ENCODE measurements at places on chromosomes 11 and 22.

DNA sequence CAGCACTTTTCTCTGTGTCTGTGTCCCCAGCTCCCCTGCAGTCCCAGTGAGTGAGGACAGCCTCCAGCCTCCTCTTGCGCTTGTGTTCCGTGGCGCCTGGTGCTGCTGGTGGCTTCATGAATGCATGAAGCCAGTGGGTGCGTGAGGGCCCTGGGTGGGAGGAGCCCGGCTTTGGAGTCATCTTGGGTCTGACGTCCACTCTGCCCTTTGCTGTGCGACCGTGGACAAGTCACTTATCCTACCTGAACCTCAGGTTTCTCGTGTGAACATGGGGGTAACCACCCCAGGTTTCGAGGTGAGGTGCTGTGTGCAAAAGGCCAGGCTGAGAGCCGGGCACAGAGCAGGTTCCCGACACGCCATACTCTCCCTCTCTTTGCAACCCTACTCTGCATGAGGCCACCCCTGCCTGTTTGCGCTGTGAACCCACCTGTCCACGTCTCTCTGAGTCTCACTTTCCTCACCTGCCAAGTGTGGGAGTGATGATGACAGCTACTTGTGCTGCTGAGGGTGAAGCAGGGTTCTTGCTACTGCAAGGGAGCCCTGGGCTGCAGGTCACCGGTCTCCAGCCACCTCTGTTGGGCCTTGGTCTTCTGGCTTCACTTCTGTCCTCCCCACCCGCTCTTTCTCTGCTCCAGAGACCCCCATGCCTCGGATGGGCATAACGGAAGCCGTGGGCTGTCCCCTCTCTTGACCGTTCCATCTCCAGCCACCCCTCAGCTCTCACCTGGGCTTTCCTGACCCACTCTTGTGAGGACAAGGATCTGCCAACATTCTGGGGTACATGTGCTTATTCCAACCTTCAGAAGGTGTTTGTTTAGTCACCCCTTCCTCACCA lies 537.6 kb downstream of the TBC1D22A start:
- no peak for DNase-seq

- DNase-seq, result no peak
Observed at GRCh38 chr22:24512043-24512442, 16.9 kb downstream of the UPB1 start.

GRCh38 chr11:39120890-39121289 lies 2338.6 kb downstream of the LRRC4C start:
- DNase-seq, result no peak

- DNase-seq, result no peak
Observed at GRCh38 chr11:2761131-2762030, 61.6 kb upstream of the KCNQ1OT1 start.

GRCh38 chr22:11629661-11630385 lies 3898.2 kb upstream of the OR11H1 start:
- no peak for DNase-seq

GRCh38 chr11:44740967-44741366 lies 14.2 kb downstream of the TSPAN18 start:
- no peak for DNase-seq

DNA sequence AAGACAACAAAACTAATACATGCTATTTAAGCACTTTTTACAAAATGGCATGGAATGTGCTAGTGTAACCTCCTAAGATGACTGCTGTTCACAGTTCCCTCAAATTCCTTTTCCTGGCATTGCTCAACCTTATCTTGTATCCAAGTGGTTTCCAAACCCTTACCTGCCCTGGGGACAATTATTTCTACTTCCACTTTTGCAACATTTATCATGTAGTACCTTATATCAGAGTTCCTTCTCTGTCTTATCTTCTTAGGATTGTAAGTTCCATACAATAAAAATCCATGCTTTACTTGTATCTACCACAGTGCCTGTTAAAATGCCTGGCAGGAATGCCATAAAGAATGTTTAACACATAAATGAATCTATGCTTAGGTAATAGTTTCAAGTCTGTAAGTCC lies 109.2 kb upstream of the MTMR2 start:
- no peak for DNase-seq

GRCh38 chr11:65114538-65115171 lies 2.8 kb downstream of the ZNHIT2 start:
- DNase-seq, result no peak

DNA sequence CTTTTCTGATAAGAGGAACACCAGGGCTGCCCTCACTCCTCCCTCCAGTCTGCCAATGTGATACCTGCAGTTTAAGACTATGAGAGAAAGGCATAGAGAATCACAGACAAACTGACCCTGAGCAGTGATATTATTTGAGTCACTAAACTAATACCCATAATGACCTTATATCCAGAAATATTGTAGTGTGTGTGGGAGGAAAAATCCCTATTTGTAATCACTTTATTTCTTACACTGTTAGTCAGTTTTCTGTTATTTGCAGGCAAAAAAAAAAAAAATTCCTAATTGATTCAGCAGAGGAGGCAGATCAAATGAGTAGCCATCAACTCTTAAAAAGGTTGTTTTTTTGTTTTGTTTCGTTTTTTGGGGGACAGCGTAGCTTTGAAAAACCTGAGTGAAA lies 82.5 kb downstream of the MAML2 start:
- no peak for DNase-seq

DNA sequence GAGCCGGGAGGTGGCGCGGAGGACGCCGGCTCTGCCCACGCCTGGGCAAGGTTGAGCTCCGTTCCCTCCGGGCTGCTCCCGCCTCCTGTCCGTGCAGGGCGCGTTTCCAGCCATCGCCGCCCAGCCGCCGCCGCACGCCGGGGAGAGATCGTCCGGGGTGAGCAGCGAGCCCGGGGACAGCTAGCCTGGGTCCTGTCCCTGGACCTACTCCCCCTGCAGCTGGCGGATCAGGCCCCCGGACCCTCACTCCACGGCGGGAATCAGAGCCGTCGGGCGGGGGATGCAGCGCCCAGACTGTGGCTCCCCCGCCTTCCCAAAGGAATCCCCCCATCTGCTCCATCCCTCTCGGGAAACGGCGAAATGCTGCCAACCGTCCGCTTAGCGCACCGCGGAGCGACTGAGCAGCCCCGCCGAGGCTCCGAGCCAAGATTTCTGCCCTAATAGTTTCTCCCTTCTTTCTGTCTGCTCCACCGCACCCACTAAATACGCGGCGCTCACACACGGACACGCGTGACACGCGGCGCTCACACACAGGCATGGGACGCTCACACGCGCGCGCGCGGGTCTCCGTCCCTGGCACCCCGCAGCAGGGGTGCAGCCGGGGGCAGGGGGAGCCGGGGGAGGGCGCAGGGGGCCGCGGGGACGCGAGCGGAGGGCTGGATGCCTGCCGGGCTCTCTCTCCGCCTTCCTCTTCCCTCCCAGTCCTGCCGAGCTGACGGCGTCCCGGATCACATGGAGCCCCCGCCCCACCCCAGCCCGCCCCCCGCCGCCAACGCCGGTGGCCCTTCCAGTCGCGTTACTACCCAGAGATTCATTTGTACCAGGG lies at the start of gene KCNJ5:
Gene KCNJ5 (plus strand): TSS at position 814 of the 826 bp plus-strand sequence. CDS start 19,918 bp downstream, outside the sequence.
- DNase-seq, result no peak

GRCh38 chr11:1556278-1556902 lies 15.7 kb downstream of the DUSP8 start:
- no peak for DNase-seq

DNA sequence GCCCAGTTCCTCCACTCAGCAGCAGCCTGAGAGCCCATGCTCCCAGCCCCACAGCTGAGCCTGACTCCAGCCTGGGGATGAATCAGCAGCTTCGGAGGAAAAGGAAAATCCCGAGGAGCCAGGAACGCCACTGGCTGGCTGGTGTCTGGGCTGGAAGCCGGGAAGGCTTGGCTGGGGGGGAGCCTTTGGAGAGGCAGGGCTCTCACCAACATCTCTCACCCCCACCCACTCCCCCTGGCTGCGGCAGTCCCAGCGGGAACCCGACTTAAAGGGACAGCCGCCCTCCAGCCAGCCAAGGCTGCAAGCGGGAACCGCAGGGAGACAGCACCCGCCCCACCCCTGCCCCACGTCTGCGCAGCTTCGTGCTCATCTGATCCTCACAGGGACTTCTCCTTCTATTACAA lies 28.4 kb downstream of the KIAA0930 start:
- no peak for DNase-seq

- no peak for DNase-seq
Observed at GRCh38 chr11:105878510-105878909, 143.5 kb downstream of the MSANTD4 start.

GRCh38 chr11:62909107-62909894 lies 11.9 kb downstream of the CHRM1 start:
- DNase-seq, result no peak

DNA sequence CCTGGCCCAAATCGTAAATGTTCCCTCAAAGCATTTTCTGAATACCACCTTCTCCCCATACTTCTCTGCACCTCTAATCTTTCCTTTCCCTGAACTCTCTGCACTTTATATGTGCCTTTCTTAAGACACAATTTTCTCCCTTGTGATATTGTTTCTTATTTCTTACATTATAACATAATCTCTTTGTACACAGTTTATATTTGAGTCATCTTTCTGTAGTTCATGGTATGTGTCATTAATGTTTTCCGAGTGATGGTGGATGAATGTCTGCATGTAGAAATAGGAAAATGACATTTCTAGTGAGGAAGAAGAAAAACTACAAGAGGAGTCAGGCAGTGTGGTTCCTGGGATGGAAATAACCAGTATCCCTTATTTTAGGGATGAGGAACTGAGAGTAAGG lies 5.5 kb downstream of the ACRV1 start:
- no peak for DNase-seq

GRCh38 chr11:13313005-13313819 lies 35.6 kb downstream of the BMAL1 start:
- DNase-seq, result no peak

- peak; percentile 29 for DNase-seq
Observed at GRCh38 chr11:71962428-71963038, 33.7 kb downstream of the RNF121 start.

DNA sequence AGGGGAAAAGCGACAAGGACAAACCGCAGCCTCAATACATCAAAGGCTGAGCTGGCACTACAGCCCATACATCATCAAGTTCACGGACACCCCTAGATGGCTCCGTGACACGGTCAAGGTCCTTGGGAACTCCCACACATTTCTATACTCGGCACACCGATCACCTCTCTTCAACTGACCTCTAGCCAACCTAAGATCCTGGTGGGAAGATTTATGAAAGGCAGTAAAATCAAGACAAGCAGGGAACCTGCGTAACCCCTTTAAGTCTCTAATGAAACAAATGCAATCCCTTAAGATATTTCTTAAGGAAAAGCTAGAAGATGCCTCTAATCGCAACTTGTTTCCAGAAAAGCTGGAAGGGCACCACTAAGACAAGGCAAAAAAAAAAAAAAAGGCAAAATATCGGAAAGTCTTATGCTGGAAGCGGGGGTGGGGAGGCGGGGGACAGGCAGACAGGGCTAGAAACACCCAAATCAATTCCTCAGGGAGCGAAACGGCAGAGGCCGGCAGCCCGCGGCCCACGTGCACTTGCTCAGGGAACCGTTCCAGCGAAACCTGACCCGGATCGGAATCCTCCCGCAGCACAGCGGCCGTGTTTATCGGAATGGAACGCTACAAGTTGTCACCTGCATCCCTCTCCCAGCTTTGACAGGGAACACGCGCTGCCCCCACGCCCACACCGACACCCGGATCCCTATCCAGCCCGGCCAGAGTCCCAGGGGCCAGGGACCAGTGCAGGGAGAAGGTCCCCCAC lies 1.4 kb downstream of the ARHGAP20 start:
- no peak for DNase-seq

DNA sequence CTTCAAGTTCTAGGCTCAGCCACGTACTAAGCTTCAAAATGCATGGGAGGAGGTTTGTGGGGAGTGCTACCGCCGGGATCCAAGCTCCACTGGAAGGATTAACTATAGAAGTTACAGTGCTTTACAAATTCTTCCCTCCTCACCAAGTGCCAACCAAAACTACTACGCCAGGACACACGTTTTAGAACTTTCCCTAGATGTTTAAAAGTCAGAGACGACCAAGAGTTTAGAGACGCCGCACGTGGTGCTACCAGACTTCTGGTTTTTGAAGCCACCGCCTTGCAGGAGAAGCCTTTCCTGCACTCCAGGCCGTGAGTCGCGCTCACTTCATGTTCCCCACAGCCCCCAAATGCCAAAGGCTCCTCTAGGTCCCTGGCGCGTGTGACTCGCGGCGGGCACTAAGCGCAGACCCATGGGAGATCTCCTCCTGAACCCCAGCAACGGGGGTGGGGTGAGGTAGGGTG lies 734 bp downstream of the SNU13 start:
- peak; percentile 33 for DNase-seq

DNA sequence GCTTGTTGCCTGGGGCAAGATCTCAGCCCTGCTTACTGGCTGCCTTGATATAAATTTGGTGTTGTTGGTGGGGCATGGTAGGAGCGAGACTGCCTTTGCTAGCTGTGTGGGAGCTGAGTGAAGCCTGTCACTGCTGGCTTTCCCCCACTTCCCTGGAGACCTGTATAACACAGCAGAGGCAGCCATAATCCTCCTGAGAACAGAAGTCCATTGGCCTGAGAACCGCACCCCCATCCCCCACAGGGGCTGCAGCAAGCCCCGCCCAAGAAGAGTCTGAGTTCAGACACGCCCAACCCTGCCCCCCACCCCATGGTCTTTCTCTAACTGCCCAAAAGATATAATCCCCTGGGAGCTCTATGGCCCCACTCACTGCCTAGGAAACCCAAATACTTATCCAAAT lies 39.2 kb upstream of the ARHGAP42 start:
- no peak for DNase-seq

DNA sequence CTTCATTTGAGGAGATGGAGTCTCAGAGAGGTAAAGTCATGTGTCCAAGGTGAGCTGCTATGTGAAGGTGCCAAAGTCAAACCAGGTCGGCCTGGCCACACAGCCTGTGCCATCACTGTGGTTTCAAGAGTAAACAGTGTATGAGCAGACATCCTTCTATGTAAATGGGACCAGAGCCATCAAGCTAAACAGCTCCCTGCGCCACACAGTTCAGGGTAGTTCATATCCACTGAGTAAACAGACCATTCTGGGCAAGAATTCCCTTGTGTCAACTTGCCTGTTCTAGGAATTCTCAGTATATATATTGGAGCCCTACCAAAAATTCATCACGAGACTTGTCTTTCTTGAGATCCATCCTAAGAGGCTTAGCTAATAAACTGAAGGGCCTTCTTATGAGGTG lies 77.5 kb downstream of the AMOTL1 start:
- no peak for DNase-seq

GRCh38 chr11:111723595-111723994 lies 42.6 kb downstream of the PPP2R1B start:
- no peak for DNase-seq

DNA sequence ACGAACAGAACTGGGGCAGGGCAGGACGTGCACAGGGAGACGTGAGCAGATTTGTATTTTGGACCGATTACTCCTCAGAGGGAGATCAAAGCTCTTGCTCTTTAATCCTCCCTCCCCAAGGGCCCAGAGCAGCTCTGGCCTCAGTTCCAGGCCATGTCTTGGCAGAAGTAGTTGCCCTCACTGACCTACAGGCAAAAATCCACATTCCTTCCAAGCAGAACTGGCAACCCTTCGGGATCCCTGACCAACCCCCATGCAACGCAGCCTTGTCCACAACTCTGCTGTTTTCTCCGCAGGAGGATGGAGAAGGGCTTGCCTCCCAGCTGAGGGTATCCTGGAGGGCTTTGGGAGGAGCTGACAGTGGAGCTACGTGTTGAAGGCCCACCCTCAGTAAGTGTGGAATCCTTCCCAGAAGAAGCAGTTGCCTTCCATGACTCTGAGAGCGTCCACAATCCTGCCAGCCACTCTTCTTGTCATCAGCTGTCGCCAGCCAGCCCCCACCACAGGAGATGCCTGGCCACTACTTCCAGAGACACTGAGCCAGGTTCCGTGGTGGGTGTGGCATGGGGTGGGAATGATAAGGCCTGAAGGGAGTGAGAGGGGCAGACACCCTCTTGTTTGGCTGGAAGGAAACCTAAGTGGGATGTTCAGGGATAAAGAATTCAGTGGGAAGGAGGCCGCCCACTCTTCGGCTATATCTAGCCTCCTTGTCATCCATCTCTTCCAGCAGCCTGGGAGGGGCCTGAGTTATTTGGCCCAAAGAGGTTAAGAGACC lies 68.1 kb downstream of the PDE2A start:
- DNase-seq, result no peak
